ENCODE measurements at places on chromosomes 2 and 18. TPM values are rescaled to one million over a fixed set of nuclear protein-coding genes. Genes with fewer than 3 reads are reported as not detected.

The HOXD13 gene
- not detected for total RNA-seq

The MC2R gene
- total RNA-seq, result not detected

DNA sequence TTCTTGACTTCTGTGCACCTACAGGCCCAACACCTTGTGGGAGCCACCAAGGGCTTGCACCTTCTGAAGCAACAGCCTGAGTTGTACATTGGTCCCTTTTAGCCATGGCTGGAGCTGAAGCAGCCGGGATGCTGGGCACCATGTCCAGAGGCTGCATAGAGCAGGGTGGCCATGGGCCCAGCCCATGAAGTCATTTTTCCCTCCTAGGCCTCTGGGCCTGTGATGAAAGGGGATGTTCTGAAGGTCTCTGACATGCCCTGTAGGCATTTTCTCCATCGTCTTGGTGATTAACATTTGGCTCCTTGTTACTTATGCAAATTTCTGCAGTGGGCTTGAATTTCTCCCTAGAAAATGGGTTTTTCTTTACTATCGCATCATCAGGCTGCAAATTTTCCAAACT is 83.1 kb upstream of the ACVR1 start:
- DNase-seq, result no peak

DNA sequence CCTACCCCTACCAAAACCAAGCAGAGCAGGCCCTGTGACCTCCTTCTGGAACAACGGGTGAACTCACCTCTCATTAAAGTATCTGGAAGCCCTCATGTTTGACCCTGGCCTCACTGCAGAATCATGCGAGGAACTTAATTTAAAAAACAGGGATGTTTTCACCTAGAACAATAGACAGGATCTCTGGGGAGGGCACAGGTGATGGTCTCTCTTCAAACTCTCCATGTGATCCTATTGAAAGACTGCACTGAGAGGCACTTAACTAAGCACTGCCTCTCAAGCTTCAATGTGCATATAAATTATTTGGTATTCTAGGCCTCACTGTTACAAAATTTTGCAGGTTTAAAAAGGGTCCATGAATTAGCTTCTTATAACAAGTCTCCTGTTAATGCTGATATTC is 7.5 kb downstream of the ZNF519 start:
- no peak for DNase-seq

DNA sequence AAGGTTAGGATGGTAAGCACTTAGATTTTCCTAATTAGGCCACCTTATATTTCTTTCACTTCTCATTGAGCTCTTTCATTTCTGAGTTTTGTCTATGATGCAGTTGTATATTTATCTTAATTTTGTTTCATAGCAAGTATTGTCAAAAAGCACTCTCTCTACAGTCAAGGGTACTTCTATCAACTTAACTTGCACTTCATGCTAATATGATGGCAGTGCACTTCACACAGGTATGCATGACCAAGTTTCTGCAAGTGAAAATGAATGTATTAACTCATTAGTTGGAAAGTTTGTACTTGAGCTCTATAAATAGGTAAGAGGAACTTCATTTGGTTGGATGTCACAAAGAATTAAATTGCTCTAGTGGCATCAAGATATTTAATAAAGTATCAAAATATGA is 51.5 kb upstream of the CDH19 start:
- DNase-seq, result no peak

GRCh38 chr18:34220081-34220815 is 4.5 kb downstream of the NOL4 start:
- no peak for DNase-seq

- DNase-seq, result no peak
Measured at GRCh38 chr18:1993866-1994265, 577.4 kb downstream of the METTL4 start.

- DNase-seq, result peak; percentile 19
Measured at GRCh38 chr2:240351088-240351741, 84.2 kb upstream of the GPC1 start.
